ENCODE measurements at places on chromosomes 2 and 18. TPM values are rescaled to one million over a fixed set of nuclear protein-coding genes. Genes with fewer than 3 reads are reported as not detected.

DNA sequence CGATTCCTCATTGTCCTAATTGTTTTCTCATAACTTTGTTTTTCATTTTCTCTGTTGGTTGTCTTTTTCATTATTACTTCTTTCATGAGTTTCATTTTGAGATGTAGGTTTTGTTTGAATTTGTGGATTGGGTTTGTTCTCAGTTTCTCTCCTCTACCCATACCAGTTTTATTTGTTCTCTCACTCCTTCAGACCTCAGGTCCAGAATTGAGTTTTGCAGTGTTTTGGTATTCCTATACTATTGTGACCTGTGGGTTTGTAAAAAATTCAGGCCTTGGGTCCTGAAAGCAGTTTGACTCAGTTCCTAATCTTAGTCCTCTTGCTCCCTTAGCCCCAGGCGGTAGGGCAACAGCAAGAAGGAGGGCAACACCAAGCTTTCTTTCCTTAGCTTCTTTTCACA is 28.3 kb upstream of the UBE2E3 start:
- no peak for DNase-seq

DNA sequence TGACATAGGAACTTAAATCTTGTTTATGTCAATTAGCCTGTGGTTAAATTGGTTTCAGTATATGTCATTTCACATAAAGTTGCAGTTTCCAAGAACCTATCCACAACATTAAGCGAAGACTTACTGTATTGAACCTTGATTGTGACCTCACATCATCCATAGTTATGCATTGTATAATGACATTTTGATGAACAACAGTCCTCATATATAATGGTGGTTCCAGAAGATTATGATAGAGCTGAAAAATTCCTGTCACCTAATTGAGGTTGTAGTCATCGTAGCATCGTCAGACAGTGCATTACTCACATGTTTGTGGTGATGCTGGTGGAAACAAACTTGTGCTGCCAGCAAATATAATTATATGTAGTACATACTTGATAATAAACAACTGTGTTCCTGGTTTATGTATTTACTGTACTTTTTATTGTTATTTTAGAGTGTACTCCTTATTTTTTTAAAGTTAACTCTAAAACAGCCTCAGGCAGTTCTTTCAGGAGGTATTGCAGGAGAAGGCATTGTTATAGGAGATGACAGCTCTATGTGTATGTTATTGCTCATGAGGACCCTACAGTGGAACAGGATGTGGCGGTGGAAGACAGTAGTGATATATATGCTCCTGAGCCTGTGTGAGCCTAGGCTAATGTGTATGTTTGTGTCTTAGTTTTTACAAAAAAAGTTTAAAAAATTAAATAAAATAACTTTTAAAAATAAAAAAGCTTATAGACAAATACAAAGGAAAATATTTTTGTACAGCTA is 56.6 kb downstream of the UBE2E3 start:
- DNase-seq: no peak

- DNase-seq: peak; percentile 66
Measured at GRCh38 chr2:237692601-237693290, 65.4 kb downstream of the LRRFIP1 start.

HOXD12 gene
- not detected for total RNA-seq

ACMSD gene
- not detected for total RNA-seq

DNA sequence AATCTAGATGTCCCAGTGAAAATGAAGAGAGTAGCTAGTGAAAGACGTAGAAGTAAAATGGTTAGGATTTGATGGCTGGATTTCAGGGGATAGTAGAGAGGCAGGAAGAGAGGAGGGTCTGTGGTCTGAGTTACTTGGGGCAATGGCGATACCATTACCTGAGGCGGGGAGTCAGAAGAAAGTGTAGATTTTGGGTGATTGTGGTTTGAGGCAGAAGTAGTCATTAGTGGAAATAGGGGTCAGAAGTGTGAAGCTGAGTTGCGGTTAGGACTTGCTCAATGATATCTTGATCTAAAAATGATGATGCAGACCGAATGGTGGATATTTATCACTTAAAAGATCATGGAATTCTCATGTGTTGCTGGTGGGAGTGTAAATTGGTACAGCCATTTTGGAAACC is 41.0 kb downstream of the CEP192 start:
- no peak for DNase-seq

DNA sequence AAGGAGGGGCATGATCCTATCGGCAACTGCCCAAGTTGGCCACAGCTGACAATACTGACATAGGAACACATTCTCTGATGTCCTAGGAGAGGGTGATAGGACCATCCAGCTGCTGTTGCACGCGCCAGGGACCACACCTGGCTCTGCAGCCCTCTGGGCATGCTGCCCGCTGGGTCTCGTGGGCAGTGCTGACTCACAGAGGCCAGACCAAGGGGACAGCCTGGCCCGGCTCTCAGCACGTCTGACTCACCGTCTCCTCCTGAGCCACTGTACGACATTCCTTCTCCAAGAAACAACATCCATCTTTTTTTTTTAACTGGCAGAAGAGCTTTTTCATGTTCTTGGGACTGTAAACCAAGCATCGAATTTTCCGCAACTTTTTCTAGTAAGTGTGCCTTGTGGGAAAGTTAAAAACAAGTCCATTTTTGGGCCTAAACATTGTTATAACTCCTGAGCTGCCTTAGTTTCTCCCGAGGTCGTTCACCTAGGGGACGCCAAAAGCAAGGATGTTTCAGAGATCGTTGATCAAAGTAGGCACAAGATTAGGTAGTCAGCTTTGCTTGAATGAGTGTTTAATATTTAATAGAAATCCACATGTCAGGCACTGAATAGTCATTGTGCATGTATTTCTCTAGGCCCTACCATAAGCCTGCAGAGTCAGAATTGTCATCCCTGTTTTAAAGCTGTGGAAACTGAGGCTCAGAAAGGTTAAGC is 100.3 kb downstream of the TTC32 start:
- DNase-seq: peak; percentile 89

DNA sequence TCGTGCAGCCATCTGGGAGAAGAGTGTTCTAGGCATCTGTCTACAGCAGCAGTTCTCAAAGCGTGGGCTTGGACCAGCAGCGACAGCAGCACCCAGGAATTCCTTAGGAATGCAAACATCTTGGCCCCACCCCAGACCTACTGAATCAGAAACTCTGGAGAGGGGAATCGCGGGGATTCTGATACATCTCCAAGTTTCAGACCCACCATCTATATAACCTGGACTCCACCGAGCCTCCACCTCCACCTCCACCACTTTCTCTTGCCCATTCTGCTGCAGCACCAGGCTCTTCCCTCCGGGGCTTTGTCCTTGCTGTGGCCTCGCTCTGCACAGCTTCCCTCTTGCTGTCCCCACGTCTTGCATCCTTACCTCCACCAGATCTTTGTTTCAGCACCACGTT is 256.4 kb downstream of the BCL2 start:
- no peak for DNase-seq

DNA sequence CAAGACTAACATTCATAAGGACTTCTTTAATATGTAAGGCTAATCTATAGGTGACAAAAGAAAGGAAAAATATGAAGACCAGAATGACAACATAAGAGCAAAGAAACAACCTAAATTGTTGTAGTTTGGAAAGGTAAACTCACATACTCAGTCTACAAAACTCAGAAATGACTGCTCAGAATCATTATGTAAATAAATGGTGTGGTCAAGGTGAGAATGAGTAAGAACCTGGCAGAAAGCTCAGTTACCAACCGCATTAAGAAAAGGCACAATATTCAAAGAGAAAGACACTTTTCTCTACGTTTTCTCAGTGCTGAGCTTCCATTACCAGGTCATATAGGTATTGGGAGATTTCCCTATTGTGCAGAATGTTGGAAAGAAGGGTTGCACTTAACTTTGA is 15.8 kb downstream of the ATF2 start:
- no peak for DNase-seq

DNA sequence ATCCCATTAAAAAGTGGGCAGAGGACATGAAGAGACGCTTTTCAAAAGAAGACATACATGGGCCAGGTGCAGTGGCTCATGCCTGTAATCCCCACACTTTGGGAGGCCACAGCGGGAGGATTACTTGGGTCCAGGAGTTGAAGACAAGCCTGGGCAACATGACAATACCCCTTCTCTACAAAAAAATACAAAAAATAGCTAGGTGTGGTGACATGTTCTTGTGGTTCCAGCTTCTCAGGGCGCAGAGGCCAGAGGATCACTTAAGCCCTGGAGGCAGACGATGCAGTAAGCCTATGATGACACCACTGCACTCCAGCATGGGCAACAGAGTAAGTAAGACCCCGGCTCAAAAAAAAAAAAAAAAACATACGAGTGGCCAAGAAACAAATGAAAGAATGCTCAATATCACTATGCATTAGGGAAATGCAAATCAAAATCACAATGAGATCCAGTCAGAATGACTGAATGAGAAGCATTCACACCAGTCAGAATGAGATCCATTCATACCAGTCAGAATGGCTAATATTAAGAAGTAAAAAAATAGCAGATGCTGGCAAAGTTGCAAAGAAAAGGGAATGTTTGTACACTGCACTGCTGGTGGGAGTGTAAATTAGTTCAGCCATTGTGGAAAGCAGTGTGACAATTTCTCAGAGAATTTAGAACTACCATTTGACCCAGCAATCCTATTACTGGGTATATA is 550.2 kb upstream of the SLC39A10 start:
- no peak for DNase-seq

DNA sequence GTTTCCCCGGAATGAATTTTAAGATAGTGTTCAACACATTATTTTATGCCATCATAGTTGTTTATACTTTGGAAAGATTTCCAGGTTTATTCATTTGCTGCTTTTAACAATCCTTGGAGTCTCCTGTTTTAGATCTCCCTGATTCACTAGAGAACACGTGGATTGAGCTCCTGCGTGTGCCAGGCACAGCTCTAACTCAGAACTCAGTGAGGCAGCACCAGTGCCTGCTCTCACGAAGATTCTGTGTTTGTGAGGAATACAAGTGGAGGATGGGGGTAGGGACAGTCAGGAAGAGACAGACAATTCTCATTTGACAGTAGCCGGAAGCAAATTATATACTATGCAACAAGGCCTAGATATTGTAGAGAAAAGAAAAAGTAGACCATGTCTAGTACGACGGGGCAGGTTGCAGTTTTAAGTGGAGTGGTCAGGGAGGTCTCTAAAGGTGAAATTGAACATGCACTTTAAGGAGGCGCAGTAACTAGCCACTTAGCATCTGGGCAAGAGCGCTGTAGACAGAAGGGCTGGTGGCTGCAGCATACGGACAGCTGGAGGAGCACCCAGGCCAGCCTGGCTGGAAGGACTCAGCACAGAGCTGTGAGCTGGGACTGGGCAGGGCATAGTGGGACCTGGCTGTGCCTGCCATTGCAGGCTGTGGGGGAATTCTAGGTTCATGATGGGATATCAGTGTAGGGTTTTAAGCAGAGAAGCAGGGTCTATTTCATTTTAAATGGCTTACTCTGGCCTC is 24.3 kb downstream of the RNF144A start:
- no peak for DNase-seq

GKN1 gene
- not detected for total RNA-seq

DNA sequence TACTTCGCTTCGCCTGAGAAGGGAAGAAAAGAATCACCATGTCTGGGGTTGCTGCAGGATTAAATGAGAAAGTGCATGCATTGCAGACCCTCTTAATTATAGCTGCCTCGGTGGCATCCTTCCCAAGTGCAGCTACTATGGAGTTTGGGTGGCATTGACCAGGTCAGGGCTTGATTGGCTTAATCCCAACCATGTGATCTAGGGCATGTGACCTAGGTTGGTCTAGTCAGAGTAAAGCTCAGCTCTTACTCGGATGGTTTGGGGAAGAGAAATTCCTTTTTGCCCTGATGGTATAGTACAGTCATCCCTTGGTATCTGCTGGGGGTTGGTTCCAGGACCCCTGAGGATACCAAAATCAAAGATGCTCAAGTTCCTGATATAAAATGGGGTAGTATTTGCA is 178.2 kb upstream of the RAB12 start:
- no peak for DNase-seq

NTSR2 gene
- 0.19 TPM for total RNA-seq

NDC80 gene
- 0.27 TPM for total RNA-seq

MALL gene
- total RNA-seq: 9.9 TPM
